Eye (tissue), 1 donor: ENCODE measurements at places on chromosomes 2 and 18.

DNA sequence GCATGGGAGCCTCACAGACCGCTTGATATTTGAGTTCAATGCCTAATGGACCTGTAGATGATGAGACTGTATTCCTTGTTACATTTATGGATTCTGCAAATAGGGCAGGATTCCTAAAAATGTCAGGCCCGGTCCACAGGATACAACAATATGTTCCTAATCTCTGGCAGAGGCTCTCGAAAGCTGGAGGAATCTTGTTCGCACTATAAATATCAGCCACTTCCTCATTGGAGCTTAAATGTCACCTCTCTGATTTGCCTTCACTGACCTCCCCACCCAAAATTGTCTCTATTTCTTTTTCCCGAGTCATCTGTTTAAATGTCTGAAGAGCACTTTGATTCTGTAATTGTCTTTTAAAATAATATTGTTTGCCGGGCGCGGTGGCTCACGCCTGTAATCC is 12.0 kb upstream of the ACSL3 start:
- no peak for DNase-seq

DNA sequence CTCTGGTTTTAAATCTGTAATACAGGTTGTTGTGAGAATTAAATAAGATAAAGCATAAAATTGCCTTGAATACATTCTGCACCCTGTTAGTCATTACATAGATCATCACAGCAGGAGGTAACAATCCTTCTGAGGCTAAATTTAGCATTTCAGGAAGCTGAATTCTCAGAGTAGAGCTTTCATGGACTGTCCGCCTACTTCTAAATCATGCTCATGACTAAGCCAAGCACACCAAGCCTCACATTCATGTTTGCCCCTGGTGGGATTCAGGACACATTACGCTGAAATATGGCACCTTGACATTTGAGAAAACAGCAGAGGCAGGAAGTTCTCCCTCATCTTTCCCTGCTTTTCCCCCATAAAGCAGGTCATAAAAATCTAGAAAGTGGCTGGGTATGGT is 16.6 kb upstream of the PIK3C3 start:
- DNase-seq, result no peak

DNA sequence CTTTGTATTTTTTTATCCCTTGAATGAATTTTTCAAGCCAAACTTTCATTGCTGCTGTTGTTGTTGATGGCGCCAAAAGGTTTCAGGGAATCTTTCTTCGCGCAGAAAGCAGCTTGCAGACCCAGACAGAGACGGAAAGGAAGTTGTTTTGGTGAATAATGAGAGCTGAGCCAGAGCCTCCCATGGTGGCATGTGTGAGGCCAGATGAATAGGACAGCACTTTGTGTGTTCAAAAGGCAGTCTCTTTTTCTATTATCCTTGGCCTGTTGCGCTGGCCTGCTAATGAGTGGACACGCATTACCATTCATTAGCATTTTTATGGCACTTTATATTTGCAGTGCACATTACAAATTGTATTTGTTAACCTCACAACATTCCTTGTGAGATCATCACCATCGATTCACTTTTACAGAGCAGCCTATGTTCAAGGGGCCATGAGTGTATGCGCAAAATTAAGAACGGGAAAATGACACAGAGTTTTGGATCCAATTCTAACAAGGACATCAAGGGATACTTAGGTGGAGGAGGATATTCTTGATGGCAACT is 754.7 kb downstream of the BCL11A start:
- DNase-seq, result no peak

- DNase-seq, result no peak
Measured at GRCh38 chr2:224469374-224469964, 67.6 kb upstream of the FAM124B start.

DNA sequence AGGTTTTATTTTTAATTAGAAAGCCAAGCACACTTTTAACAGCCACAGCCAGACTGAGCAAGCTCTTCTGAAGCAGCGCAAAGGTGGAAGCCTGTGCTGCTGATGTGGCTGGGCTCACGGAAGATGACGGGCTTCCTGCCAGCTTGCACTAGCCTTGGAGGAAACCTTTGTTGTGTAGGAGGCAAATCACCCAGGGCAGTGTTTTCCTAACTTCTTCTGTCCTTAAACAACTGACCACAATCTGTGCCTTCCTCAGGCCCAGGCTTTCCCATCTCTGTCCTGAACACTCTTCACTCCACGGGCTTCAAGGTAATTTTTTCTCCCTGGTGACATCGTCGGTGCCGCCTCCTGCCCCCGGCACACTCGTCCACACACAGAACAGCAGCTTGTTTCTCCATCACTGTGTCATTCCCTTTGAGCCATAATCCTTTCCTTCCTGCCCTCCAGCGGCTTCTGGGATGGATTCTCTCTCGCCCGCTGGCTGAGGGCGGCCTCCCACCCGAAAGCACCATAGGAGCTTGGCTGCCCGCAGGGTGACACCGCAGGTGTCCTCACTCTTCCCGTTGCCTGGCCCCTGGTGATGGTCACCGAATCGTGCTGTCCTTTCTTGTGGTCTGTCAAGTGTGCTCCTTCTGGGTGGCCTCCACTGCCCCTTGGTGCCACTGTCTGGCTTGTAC is 31.1 kb upstream of the INHBB start:
- no peak for DNase-seq

DNA sequence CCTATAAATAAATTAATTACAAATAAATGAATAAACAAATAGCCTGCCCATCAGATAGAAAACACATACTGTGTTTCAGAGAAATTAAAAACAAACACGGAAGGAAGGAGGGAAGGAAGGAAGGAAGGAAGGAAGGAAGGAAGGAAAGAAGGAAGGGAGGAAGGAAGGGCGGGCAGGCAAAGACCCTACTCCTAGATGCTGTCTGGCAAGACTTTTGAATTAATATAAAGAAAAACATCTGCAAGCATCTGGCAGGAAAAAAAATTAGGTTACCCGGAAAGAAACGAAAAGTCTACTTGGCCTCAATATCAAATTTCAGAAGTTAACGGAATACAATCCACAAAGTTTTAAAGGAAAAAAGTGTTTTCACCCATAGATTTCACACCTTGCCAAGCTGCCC is 49.1 kb downstream of the LOXHD1 start:
- no peak for DNase-seq

- no peak for DNase-seq
Measured at GRCh38 chr2:217740178-217740577, 262.6 kb downstream of the TNS1 start.

DNA sequence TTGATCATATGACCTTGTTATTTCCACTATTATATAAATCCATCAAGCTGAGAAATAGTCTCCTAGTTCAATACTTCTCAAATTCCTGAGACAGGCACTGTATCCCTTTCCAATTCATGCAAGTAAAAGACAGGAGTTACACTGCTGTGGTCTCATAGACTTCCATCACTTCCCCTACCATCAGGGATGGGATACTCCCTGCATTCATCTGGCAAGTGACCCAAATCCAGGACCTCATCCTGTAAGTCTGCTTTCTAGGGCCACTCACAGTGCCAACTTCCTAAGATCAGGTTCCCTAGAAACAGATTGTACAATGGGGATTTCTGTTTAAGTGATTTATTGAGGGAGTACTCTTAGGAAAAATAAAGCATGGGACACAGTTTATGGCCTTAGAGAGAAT is 424.0 kb upstream of the CDH7 start:
- no peak for DNase-seq

DNA sequence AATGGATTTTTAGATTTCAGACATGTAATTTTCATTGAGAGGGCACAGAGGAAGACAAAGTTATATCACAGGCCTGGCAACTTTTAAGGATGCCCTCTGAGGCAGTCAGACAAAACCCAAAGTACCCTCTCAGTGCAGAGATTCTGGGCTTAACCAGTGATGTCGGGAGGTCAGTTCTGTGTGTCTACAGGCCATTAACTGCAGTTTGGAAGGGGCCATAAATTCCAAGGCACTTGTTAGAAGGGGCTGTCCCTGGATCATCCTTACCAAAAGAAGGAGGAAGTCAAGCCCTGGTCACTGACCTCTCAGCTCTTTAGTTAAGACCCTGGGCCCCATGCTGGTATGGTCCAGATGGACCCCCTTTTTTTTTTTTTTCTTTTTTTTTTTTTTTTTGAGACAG is 60.7 kb downstream of the LRRFIP1 start:
- no peak for DNase-seq

DNA sequence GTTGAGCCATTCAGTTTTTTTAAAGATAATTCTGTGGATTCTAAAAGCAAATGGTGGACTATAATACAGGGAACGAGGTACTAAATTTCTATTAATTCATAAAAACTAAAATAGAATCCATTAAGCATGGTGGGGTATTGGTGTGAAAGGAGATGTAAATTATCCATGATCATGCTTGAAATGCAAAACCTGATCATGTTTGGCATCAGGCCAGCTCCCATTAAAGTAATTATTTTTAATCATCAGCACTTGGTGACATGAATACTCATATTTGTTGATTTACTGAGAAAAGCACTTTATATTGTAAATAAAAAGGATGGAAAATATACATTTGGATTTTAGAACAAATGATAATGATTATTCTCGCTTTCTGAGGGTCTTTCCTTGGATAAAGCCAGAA is 232.3 kb upstream of the MEIS1 start:
- no peak for DNase-seq

GRCh38 chr18:35635170-35635569 is 53.6 kb downstream of the GALNT1 start:
- DNase-seq, result no peak

GRCh38 chr2:203126996-203127395 is 111.8 kb upstream of the CYP20A1 start:
- no peak for DNase-seq

GRCh38 chr2:99354070-99354469 is 16.9 kb downstream of the EIF5B start:
- no peak for DNase-seq

DNA sequence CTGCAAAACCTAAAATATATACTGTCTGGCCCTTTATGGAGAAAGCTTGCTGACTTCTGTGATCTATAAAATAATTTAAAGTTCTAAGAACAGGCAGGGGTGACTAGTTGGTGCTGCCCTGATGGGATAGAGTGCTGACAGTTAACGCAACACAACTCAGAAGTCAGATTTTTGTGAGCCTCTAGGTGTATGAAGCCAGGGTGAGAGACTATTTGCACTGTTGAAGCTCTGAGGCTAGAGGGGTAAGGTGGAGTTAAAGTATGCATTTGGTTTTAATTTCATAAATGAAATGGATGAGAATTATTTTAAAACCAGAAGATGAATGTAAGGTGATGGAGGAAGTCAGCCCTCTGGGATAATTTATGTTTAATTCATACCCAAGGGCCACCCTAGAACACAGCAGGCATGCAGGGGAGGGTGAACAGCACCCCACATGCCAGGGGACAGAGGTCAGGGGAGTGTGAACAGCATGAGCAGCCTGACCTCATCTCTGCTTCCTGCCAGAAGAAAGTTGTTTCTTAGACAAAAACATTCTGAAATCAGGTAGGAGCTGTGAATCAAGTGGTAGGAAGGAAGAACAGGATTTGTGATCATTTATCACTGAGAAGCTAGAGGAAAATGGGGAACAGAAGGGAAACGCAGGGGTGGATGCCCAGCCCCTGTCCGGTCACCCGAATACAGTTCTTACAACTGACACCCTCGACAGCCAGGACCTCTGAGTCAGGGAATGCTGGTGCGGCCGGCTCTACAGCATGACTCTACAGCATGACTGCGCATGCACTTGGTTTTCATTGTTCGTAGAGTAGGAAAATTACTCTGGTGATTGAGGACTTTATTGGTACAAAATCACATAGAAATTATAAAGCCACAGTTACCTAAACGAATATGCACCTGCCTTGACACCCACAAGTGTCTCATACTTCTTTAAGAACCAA is 93.1 kb downstream of the MBP start:
- DNase-seq, result no peak

- DNase-seq, result no peak
Measured at GRCh38 chr2:49189512-49190225, 35.4 kb upstream of the FSHR start.

DNA sequence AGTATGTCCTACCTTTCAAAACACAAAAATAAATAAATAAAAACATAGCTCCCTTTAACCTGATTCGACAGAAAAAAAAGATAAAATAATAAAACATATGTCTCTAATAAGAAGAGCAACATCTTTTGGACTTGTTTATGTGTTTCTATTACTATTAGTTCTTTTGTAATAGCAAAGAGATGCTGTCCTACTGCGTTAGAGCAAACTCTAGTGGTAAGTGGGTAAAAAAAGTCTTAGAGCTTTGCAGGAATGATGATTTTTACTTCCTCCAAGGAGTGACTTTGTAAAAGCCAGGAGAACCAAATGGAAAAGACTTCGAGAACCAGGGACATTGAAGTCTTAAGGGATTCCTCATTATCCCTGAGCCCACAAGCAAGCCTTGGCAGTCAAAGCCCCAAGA is 450.1 kb downstream of the METTL4 start:
- no peak for DNase-seq

DNA sequence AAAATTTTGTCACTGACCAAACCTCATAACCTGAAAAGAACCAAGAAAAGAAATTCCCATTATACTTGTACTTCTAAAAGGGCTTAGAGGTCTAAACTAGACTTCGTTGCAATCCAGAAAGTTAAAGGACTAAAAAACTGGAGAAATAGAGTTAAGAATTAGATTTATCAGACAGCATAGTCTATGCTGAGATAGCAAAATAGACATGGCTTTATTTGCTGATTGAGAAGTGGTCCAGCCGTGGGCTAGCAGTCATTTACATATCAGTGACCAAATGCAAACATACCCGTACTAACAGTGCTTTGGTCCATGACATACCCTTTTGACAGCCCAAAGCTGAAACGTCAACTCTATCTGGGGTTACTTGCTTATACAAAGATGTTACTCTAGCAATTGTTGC is 223.5 kb downstream of the AGPS start:
- no peak for DNase-seq
